NCI-H774 (cell line): ENCODE measurements at places on chromosomes 11 and 22.

DNA sequence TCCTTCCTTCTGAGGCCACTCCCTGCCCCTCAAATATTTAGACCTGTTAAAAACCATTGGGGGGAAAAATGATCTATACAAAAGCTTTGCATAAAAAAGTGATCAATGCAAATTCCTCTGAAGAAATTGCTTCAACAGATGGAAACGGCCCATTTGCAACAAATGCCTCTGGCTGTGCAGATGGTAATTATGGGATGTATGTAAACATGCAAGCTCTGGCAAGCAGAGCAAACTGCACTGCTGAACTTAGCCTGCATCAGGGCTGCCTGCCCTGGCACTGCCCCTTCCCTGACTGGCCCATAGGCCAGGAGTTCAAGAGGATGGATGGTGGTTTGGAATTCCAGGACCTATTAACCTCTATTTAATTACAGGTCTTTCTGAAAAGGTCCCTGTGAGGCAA is 388.7 kb downstream of the MIAT start:
- DNase-seq: no peak

- no peak for DNase-seq
Measured at GRCh38 chr11:114604179-114604813, 8.7 kb upstream of the NXPE4 start.

DNA sequence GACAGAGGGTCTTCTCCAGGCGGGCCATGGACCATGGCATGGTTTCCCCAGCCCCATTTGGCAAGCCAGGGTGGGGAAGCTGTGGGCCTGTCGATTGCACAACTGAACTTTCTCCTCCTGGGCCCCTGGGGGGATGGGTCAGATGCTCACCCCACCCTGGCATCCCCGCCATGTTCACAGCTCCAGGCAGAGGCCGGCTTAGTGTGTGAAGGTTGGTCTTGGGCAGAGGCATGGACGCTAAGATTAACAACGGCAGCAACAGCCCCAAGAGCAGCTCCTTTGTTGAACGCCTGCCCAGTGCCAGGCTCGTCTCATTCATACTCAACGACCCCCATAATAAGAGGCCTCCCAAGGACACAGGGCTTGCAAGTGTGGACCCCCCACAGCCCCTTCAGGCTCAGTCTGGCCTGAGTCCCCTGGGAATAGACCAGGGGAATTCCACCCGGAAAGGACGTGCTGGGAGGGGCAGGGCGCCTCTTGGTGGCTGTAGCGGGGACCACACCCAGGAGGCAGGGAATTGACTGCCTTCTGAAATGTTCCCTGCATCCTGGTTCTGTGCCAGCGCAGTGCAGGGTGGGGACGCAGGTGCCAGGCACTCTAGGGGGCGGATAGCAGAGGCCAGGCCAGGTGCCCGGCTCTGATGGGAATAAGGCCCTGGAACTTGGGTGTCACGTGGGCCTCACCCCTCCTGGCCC is 8.3 kb downstream of the TSPO start:
- no peak for DNase-seq

DNA sequence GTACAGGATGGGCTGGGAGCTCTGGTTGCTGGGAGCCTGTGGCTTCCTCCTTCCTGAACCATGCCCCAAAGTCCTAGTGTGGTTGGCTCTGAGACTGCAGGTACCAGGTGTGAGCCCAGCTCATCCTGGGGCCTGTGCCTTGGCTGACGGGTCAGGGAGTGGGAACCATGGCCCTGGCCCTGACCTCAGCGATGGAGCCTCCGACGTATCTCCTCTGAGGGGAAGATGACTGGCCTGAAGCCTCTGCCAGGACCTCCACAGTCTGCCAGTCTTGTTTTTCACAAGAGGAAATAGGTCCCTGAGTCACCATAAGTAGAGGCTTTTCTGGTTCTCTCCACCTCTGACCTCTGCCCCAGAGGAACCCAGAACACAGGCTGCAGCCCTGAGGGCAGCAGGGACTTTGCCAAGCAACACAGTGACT is 3.4 kb downstream of the RCE1 start:
- DNase-seq: no peak

- DNase-seq: no peak
Measured at GRCh38 chr11:2193099-2193887, 21.7 kb upstream of the TH start.

GRCh38 chr11:60955571-60955970 is 3.6 kb upstream of the SLC15A3 start:
- DNase-seq: no peak

DNA sequence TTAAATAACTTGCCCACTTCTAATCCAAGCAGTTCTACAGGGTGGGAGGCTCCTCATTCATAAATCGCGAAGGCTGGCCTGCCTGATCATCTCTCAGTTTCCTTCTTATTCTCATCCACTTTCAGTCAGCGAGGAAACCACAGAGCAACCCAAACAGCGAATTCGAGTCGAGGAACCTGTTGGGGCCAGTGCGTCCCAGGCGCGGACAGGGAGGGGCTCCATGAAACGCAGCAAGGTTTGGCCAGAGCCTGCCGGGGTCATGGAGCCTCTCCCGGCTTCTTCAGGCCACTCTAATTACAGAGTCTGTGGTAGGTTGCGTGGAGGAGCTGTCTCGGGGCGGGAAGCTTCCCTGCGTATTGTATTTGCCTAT is 741 bp upstream of the NAV2 start:
- DNase-seq: no peak

GRCh38 chr11:67254798-67255197 is 11.5 kb upstream of the GRK2 start:
- DNase-seq: no peak
